ENCODE measurements at places on chromosomes 3 and 15.

- DNase-seq: no peak
Observed at GRCh38 chr3:132964266-132964665, 73.9 kb upstream of the TMEM108 start.

DNA sequence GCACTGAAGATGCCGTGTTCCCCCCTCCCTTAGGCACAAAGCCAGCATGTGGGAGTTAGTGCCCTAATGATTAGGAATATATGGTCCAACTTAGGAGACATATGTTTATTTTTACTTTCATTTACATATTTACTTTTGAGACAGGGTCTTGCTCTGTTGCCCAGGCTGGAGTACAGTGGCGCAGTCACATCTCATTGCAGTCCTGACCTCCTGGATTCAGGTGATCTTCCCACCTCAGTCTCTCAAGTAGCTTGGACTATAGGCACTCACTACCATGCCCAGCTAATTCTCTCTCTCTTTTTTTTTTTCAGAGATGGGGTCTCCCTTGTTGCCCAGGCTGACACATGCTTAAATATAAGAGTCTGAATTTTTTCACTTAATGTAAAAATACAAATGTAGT is 51.6 kb upstream of the TBC1D23 start:
- DNase-seq: no peak

GRCh38 chr3:54776601-54777000 is 151.3 kb downstream of the LRTM1 start:
- DNase-seq: no peak

DNA sequence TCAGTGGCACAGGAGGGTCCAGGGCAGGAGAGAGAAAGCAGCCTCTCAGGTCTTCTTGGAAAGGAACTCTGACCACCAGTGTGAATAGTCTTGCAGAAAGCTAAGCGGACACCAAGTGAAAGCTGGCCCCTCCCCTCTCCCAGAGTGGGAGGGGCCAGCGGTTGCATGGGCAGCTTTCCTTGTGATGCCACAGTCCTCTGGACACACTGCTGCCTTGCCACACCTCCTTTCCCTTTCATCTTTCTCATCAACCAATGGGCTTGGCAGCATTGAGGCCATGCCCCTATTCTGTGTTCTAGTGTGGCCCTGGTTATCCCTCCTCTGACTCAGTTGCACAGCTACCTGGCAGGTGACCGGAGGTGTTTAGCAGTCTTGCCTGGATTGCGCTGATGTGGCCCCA is 49.7 kb upstream of the GOLGA6B start:
- no peak for DNase-seq

- no peak for DNase-seq
Observed at GRCh38 chr15:64275934-64276333, 80.0 kb downstream of the CSNK1G1 start.

GRCh38 chr3:42662037-42662812 is 8.7 kb downstream of the ZBTB47 start:
- no peak for DNase-seq

GRCh38 chr3:62289922-62290321 is 83.4 kb downstream of the FEZF2 start:
- DNase-seq: no peak

DNA sequence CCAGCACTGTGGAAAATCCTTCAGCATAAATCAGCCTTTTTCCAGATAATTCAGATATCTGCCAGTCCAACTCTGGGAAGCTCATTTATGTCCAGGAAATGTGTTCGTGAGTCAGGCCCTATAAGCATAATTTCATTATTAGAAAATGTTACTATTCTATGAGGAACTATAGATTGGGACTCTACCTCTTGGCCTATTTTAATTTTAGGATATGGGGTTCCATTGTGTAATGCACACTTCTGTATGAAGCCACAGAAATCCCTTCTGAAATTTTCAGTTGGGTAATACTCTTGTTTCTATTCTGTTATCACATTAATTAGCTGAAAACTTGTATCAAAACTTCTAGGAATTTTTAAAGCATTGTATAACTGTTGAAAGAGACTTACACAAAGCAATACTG is 43.9 kb upstream of the IL12A start:
- no peak for DNase-seq

- no peak for DNase-seq
Observed at GRCh38 chr15:97153356-97153965, 807.0 kb upstream of the ARRDC4 start.

GRCh38 chr3:34229876-34230275 is 431.4 kb downstream of the PDCD6IP start:
- DNase-seq: no peak

GRCh38 chr15:27642981-27643380 is 456.1 kb downstream of the OCA2 start:
- no peak for DNase-seq

DNA sequence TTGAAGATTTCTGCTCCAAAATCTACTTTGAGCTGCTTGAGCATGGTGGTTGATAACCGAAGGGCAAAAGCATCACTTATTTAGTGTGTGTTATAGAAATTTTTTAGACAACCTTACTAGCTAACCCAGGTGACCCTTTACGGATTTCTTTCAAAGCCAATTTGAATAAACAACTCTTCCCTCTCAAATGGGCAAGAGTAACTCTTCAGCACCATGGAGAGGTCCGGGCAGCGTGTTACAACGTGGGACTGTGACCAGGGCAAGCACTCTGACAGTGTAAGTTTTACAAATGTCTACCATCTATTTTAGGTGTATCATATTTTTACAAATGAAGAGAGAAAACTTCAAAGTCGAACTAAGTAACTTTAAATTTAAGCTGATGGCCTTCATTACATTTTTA is 471.8 kb downstream of the MFSD1 start:
- DNase-seq: no peak
